ENCODE measurements at places on chromosomes 7 and 10.

DNA sequence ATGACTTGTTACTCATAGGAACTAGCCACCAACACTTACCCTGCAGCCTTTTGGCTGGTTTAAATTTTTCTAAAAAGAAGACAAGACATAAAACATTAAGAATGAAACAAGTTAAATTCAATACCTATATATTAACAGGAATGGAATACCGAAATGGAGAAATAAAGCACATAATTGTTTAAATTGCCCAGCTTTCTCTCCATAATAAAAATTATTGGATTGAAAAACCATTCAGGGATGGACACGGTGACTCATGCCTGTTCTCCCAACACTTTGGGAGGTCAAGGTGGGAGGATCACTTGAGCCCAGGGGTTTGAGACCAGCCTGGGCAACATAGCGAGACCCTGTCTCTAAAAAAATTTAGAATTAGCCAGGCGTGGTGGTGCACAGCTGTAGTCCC, 179.4 kb upstream of the MKLN1 start:
- no peak for DNase-seq

DNA sequence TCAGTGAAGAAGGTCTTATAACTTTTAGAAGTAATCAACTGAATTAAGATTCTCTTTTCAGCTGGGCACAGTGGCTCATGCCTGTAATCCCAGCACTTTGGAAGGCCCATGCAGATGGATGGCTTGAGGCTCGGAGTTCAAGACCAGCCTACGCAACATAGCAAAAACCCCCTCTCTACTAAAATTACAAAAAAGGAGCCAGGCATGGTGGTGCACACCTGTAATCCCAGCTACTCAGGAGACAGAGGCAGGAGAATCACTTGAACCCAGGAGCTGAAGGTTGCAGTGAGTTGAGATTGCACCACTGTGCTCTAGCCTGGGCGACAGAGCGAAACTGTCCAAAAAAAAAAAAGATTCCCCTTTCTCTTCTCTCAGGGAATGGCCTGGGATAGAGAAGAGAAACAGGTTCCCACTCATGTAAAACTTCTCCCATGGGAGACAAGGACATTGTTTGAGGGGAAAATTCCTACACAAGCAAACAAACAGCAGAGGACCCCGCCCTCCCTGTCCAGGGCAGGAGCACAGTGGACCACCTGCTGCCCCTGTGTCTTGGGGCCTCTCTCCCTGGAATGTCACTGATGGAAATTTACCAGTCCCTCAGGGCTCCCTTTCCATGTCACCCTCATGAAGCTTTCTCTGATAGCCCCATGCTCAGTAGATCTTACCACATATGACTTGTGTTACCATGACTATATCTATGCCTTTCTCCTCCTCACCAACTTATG, 5.6 kb downstream of the IL2RA start:
- DNase-seq = no peak

DNA sequence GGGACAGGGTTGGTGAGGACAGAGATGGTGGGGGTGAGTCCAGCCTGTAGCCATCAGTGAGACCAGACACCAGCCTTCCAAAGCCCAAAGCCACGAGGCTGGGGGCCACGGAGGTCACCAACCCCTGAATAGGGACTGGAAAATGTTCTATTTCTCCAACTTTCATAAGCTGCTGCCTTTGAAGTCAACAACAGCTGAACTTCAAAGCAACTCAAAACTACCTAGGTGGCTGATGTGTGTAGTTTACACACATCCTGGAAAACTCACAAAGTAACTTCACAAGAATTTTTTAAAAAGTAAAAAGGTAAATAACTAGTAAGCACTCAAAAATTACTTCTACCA, 88.8 kb downstream of the CHST15 start:
- no peak for DNase-seq

- no peak for DNase-seq
Measured at GRCh38 chr10:21870849-21871248, 132.7 kb downstream of the DNAJC1 start.

DNA sequence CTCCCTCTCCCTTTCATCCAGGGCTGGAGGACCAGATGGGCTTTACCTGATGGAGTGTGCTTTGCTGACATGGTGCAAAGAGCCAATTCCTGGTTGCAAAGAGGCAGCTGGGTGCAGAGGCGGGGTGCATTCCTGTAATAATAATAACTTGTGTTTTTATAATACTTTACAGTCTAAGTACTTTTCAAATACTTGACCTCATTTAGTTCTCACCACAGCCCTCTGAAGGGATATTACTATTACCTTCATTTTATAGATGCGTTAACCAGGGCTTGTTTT, 70.4 kb downstream of the TCF7L2 start:
- no peak for DNase-seq

DNA sequence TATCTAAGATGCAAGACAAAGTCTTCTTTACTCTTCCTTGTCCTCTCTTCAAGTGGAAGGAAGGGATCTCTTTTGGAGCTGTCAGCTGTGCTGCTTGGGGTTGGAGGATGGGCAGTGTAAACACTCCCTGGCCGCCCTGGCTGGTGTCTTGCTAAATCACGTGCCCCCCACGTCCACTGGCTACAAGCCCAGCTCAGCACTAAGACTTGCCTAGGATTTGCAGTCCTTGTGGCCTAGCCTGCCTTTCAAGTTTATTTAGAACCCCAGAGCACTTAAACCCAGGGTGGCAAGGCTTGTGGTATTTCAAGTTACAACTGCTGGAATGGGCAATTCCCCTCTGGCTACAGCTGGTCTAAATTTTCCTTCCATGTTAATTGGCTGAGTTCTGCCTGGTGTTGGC, 272.4 kb upstream of the MYO3A start:
- DNase-seq = no peak

- peak; percentile 67 for DNase-seq
Measured at GRCh38 chr7:127514499-127514898, 70.9 kb downstream of the GCC1 start.

DNA sequence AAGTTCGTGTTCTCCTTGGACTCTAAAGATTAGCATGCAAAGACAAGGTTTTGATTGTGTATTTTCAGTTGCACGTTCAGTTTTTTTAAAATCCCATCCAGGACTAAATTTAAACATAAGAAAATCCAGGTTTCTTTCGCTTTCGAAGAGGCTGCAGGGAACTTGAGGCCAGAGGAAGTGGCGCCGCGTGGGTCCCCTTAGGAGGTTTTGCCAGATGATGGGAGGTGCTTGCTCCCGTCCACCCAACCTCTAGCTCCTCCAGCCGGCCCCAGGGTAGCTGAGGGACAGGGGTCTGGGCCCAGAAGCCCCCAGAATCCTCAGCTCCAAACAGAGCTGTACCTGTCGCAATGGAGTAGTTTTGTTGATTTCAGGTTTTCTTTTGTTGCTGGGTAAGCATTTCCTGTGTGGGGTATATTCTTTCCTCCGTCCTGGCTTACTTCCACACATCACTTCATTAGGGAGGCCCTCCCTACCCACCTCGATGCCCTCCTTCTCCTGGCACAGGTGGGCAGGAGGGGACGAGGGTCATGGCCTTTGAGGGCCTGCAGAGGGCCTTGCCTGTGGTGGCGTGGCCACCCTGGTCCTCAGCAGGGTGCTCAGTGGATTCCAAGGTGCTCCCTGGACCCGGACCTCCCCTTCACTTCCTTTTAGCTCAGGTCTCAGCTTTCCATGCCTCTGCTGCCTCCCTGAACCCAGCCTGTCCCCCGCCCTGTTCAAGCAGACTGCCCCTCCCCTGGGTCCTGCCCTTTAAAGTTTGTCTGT, 32.6 kb downstream of the LHPP start:
- DNase-seq = no peak

DNA sequence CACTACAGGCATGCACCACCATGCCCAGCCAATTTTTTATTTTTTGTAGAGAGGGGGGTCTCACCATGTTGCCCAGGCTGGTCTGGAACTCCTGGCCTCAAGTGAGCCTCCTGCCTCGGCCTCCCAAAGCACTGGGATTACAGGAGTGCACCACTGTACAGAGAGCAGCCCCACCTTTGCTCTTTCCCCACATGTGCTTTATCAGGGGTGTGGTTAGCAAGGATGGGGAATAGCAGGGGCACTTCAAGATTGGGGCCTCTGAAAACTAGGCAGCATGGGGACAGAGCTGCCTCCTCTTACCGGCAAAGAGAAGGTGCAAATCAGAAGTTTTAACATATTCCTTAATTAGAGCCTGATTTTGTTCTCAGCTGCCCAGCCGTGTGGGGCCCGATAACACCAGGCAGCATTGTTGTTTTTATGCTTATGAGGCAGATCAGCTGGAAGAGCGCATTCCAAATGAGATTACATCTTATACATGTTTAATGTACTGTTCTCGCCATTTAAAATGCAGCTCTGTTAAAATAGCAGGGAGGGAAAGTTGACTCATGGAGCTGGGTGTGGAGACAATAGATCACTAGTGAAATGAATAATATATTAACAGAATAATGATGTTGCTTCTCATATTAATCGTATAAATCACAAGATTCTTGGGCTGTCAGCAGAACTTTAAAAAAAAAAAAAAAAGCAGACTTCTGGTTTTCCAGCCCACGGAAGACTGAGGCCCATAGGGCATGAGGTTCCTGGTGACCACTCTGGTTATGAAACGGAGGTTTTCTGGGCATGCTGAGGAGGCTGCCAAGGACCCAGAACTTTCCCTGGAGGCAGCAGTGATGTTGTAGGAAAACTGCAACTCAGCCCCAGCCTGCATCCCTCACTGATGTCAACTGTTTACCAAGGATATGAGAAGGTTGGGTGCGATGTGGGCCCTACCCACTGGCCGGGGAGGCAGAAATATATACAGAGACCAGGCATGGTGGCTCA, 62.5 kb downstream of the TMEM130 start:
- no peak for DNase-seq

GRCh38 chr10:44193166-44193565, 191.7 kb downstream of the CXCL12 start:
- DNase-seq = no peak

DNA sequence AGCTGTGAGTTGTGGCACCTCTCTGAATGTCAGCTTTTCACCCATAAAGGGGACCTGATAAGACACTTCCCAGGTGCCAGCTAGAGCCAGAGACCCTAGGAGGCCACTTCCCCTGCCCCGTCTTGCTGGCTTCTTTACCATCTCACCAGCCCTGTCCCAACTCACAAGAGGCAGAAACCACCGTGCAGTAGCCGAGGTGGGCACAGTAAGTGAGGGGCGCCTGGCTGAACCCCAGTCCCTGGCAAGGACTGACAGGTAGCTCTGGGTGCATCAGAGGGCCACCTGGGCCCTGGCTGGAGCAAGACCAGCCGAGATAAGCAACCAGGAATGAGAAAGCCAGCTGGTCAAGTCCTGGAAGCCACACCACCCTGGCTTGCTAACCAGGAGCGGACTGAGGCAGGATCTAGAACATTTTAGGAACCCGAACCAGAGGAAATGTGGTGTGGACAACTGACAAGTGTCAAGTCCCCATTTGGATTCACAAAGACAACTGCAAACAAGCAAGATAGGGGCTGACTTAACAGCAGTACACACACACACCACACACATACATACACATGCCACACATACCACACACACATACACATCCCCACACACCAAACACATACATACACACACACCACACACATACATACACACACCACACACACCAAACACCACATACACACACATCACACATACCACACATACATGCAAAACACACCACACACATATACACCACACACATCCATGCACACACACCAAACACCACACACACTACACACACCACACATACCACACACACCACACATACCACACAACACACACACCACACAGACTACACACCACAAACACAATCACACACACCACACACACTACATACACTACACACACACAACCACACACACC, 20.8 kb downstream of the OGDHL start:
- DNase-seq = peak; percentile 66

GRCh38 chr7:70523249-70523988, 608.5 kb upstream of the GALNT17 start:
- DNase-seq = no peak

DNA sequence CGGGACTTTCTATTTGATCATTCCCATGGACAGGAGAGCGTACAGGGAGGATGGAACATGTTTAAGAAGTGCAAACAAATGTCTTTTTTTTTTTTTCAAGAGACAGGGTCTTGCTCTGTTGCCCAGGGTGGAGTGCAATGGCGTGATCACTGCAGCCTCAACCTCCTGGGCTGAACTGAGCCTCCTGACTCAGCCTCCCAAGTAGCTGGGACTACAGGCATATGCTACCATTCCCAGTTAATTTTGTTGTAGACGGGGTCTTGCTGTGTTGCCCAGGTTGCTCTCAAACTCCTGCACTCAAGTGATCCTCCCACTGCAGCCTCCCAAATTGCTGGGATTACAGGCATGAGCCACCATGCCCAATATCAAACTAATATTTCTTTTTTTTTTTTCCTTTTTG, 40.5 kb downstream of the SPDYE5 start:
- DNase-seq = no peak

GRCh38 chr7:132463922-132464321, 112.3 kb downstream of the PLXNA4 start:
- no peak for DNase-seq

DNA sequence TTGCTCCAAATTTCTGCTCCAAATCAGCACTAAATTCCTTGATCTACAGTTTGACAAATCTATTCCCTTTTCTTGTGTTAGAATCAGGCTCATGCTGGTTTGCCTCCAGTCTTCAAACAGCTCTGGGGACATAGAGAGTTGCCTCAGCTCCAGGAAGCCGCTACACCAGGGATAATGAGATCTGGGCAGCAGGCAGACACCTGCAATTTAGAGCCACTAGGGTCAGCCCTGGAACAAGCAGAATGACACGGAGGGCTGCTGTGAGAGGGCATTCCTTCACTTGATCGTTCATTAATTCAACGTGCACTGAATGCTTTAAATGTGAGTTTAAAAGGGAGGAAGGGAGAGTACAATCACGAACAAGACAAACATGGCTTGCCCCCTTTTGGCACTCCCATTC, 3.7 kb upstream of the ELMO1 start:
- no peak for DNase-seq
